ENCODE measurements at places on chromosomes 12 and 14.
A peak's percentile ranks its signal among the peaks of the same experiment; 100 is the strongest.

DNA sequence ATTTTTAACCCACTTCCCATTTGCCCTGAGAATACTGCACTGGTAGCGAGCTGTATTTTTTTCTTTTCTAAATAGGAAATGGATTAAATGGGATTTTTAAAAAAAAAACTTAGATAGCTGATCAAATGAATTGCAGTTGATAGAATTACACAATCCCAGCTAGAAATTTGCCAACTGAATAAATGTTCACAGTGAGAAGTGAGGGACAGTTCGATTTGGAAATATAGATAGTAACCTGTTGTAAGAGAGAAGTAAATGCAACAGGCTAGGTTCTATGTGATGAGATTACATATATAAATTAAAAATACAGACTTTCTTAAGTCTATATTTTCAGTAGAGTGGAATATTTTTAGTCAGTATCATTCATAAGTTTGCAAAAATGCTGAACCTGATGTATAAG lies 48.1 kb upstream of the SMCO2 start:
- DNase-seq = no peak

DNA sequence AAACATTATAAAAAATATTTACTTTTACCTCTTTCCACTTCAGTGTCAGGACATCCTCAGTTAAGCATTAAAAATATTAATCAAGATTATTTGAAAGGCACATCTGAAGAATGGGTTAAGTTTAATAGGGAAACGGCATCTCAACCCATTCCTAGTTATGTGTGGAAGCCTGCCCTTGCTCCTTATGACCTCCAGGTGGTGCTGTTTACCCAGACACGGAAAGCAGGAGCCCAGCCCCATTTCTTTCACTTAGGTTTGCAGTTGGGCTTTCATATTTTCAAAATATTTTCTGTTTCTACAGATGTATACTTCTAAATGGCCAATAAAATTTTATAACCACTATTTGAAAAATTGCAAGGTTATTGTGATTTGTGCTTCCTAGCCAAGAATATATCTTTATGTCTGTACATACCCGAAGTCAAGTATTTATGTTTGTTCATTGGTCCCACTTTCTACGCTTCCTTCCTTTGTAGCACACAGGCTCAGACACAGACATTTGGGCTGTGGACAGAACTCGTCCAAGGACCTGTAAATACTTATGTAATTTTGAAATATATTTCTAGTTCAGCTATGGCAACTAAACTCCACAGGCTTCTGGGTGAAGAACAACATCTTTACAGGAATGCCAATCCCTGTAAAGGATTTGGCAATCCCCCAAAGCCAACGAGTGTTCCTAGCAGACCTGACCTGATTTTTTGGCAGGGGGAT lies 247.1 kb downstream of the AKAP6 start:
- peak; percentile 32 for DNase-seq

- no peak for DNase-seq
These were observed 152.3 kb downstream of the MSRB3 start for GRCh38 chr12:65430571-65431306.

DNA sequence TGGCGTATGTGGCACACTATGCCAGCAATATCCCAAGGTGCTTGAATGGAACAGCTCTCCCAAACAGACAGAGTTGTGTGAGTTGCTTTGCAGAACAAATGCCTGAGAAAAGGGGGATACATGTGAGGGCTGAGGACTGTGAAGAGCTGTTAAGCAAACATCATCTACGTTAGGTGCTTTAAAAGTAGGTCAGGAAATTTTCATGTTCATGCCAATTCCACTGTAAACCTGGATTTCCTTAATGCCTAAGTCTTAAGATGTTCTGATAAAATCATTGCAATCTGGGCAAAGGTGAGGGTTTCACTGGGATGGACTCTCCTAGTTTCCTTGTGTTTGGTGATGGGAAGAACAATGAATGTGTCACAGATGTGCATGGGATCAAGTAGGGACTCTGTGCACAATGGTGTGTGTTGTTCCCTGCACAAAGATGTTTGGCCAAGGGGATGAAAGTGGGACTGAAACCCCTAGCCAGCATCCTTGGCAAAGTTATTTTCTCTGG lies 227.9 kb downstream of the KTN1 start:
- no peak for DNase-seq

DNA sequence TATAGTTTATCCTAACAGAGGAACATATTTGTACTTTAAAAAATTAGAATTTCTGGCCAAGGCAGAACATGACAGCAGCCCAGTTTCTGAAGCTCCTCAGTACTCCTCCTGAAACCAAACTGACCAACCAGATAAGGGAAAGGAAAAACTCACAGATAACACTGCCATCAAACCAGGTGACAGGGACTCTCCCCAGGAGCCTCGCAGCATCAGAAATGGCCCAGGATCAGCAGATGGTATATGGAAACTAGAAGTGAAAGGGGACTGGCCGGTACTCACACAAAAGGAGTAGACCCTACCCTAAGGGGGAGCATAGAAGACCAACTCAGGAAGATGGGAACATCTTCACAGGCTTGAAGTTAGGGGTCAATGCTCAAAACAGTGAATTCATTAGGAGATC lies 22.0 kb downstream of the GALC start:
- no peak for DNase-seq

Measured in endothelial cell (in vitro differentiated cells).